ENCODE measurements at places on chromosomes 16 and 17. TPM values are rescaled to one million over a fixed set of nuclear protein-coding genes. Genes with fewer than 3 reads are reported as not detected.

GRCh38 chr16:84141143-84141670, 3.8 kb downstream of the HSDL1 start:
- no peak for DNase-seq

APOH gene
- not detected for polyA plus RNA-seq

DNA sequence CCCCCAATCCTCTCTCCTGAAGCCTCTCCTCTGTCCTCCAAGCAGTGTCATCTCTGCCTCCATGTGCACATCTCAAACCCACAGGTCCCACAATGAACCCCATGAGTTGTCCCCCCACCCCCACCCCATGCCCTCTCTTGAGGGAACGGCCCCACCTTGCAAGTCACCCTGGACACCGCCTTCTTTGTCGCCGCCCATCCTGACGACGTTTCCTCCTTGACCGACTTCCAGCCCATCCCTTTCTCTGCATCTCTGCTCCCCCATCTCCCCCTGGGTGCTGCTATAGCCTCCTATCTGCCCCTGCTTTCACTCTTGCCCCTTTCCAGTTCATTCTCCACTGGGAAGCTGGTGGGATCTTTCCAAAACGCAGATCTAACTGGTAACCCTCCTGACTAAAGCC, 1.7 kb upstream of the SPATA20 start:
- no peak for DNase-seq

GRCh38 chr17:79842136-79842655, 3.0 kb upstream of the CBX4 start:
- no peak for DNase-seq

DNA sequence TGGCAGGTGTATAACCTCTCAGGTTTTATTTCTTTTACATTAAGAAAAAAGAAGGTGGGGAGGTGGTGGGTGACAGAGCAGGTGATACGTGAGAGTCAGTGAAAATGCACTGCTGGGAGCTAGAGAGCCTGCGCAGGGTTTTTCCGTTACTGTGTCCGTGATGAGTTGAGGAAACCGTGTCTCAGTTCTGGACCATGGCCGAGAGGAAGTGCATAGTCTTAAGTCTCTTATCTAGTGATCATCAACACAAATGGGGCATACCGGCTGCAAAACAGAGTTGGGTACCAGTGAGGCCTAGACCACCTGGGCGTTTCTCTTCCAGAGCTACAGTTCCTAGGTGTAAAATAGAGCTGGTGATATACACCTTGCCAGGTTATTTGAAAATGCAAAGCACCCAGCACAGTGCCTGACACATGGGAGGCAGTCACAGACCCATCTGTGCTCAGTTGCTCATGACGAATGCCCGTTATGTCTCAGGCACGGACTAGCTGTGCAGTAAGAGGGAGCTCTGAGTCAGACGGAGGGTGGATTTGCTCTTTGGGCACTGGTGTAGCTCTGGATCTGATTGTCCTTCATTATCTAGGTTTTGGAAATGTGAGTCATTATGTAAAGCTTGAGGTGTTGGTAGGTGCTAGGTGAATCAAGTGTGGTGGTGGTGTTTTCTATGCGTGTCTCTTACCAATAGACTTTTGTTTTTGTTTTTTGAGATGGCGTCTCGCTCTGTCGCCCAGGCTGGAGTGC, 60.9 kb downstream of the RPTOR start:
- no peak for DNase-seq

- DNase-seq: no peak
Measured at GRCh38 chr16:9268446-9268845, 177.0 kb downstream of the HAPSTR1 start.

MAF gene
- 0.06 TPM for polyA plus RNA-seq

DNA sequence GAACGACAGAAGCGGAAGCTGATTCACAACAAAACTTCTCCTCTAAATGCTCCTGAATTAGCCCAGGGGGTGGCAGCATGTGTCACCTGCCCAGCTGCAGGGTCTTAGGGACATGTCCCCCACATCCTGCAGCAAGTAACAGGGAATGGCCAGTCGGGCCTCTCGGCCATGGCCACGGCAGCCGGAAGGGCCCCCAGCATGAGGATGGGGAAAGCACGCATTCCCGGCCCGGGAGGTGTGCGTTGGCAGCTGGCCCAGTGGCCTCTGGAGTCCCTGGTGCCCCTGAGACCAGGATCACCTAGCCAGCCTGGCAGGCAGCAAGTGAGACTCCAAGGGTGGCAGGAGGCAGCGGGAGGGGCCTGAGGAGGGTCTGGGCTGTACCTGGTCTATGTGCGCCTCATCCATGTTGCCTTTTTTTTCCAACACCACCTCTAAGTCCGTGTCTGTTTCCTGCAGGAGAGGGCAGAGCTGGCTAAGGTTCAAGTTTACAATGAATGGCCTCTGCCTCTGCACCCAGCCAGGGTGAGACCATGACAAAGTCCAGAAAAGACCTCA, 7.0 kb downstream of the KNOP1 start:
- DNase-seq: no peak

- no peak for DNase-seq
Measured at GRCh38 chr16:67931712-67932461, at the start of gene CTRL. CTRL (minus strand) TSS chr16:67931862; CDS start chr16:67931852, 10 bp downstream.

- DNase-seq: no peak
Measured at GRCh38 chr17:80890921-80891396, 100.7 kb upstream of the CHMP6 start.

DNA sequence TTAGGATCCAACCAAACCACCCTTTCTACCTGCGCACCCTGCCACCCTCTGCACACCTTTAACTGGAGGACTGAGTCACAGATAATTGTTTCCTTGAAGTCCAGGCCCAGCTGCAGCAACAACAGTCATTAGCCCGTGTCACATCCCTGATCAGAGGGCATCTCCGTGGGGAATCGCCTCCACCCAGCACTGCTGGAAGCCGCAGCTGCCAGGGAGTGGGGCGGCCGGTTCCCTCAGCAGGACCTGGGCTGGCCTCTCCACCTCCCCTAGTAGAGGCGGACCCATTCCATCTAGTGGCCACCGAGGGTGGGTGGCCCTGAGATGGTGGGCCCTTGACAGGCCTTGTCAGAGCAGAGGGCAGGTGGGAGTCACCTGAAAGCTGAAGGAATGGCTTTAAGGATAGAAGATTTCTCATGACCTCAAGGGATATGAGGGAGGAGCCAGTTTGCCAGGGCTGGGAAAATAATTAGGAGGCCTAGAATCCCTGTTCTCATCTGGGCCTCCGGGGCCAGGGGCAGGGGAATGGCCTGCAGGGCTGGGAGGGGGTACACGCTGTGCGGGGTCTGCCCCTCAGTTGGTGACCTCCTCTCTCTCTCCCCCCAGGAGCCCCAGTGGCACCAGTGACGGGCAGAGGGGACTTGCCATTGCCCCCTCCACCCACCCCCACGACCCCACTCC, 6.2 kb downstream of the PRSS53 start:
- no peak for DNase-seq

- peak; percentile 36 for DNase-seq
Measured at GRCh38 chr17:78040440-78041385, 82.2 kb downstream of the TNRC6C start.

Data from naive thymus-derived CD4-positive, alpha-beta T cell (primary cell).